ENCODE measurements at places on chromosomes 12 and 14.

- DNase-seq, result peak; percentile 90
Observed at GRCh38 chr14:104708606-104709268, 15.3 kb upstream of the ADSS1 start.

DNA sequence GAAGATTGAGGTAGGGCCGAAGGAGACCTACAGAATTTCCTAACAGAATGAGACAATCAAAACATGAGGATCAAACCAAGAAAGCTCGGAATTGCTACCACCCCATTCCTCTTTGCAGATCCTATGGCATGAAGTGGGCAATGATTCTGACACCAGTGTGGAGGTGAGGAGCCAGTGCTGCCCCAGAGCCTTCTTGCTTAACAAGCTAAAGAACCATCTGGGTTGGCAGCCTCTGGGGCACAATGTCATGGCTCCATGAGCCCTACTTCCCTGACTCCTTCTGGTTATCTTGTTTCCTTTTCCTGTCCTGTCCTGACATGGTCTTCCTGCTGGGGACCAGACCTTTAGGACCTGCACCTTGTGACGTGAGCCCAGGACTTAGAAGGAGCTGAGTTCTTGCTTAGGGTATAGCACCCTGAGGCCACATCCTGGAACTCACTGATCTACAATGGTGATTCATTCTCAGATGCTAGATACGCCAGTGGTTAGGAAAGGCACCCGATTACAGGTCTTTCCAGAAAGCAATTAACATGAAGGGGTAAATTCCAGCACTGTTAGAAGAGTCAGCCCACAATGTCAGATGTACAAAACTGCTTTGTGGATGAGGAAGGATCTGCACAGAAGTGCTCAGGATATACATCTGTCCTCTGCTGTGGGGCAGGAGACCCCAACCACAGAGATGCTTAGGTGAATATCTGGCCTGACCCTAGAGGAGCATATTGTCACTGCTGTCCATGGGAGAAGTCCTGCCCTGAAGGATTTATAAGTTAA, 324.2 kb downstream of the ZFP36L1 start:
- DNase-seq, result peak; percentile 38

DNA sequence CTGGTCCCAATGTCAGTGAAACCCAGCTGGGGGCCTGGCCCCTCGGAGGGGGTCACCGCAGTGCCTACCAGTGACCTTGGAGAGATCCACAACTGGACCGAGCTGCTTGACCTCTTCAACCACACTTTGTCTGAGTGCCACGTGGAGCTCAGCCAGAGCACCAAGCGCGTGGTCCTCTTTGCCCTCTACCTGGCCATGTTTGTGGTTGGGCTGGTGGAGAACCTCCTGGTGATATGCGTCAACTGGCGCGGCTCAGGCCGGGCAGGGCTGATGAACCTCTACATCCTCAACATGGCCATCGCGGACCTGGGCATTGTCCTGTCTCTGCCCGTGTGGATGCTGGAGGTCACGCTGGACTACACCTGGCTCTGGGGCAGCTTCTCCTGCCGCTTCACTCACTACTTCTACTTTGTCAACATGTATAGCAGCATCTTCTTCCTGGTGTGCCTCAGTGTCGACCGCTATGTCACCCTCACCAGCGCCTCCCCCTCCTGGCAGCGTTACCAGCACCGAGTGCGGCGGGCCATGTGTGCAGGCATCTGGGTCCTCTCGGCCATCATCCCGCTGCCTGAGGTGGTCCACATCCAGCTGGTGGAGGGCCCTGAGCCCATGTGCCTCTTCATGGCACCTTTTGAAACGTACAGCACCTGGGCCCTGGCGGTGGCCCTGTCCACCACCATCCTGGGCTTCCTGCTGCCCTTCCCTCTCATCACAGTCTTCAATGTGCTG, 11.0 kb downstream of the ZBTB39 start:
- peak; percentile 72 for DNase-seq

- no peak for DNase-seq
Observed at GRCh38 chr14:40981247-40981646, 625.4 kb upstream of the LRFN5 start.

DNA sequence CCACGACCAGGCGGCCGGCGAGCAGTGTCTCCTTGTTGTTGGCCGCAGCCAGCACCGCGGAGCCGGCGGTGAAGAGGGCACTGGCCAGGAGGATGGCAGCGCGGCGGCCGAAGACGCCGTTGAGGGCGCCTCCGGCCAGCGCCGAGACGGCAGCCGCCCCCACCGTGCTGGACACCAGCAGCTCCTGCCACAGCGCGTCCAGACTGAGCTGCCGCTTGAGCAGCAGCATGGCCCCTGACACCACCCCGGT, 691 bp downstream of the SLC2A13 start:
- no peak for DNase-seq

- DNase-seq, result no peak
Observed at GRCh38 chr14:95850429-95850828, 26.2 kb upstream of the TUNAR start.

- DNase-seq, result no peak
Observed at GRCh38 chr12:74021937-74022336, 515.7 kb upstream of the ATXN7L3B start.

- DNase-seq, result peak; percentile 23
Observed at GRCh38 chr14:47269756-47270492, 405.5 kb downstream of the MDGA2 start.

DNA sequence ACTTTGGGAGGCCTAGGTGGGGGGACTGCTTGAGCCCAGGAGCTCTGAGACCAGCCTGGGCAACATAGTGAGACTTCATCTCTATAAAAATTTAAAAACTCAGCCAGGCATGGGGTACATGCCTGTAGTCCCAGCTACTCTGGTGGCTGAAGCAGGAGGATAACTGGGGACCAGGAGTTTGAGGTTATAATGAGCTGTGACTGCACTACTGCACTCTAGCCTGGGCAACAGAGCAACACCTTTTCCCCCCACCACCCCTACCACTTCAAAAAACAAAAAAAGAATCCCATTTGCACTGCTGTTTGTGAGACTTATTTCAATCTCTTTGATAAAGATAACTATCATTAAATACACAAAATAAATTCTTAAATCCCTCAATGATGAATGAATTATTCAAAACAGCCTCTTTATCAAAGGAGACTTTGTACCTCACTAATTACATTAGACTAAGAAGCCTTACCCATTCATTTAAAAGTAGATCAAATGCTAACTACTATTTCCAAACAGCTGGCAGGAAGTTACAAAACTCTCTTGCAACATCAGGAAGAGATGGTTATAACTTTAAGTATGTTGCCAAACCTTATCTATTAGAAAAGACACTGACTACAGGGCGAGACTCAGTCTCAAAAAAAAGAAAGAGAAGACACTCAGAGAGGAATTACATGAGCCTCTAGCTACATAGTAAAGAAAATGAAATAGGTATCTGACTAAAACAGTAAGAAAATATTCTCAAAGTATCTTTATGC, 14.7 kb downstream of the BLTP3B start:
- DNase-seq, result no peak

GRCh38 chr12:52753283-52753682, 23.9 kb downstream of the KRT76 start:
- no peak for DNase-seq

DNA sequence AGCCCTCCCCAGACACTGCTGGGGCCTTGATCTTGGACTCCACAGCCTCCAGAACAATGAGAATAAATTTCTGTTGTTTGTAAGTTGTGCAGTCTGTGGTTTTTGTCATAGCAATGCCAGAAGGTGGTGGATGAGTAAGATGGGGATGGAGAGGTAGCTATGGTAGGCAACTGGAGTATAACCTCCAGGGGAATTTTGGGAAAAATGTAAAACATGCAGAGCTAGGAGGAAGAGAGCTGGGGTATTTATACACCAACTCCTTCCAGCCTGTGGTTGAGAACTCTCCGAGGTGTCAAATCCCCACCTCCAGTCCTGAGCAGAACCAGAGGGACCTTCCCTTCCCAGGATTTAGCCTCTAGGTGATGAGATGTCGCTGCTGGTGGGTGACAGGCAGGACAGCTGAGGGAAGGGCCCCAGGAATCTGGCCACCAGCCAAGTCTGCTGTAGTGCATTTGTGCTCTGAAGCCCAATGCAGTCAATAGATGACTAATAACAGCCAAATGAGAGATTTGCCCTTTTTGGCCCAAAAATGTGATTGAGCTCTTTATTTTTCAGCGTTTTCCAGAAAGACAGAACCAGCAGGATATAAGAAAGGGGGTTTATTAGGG, 19.1 kb upstream of the CEP170B start:
- DNase-seq, result no peak

DNA sequence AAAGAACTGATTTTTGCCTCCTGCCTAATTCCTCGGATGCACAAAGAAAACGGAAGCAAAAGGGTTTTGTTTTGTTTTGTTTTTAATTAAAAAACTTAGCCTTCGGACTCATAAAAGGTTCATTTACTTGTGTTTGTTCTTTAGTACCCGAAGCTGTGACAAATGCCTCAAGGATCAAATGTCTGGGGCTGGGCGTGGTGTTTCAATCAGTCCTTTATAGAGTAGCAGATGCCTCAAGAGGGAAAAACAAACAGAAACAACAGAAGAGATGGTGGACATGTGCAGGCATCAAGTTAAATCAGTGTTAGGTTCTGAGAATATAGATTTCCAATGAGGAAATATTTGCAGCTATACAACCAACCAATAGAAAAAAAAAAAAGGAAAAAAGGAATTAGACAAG, 1.6 kb upstream of the WIF1 start:
- no peak for DNase-seq

DNA sequence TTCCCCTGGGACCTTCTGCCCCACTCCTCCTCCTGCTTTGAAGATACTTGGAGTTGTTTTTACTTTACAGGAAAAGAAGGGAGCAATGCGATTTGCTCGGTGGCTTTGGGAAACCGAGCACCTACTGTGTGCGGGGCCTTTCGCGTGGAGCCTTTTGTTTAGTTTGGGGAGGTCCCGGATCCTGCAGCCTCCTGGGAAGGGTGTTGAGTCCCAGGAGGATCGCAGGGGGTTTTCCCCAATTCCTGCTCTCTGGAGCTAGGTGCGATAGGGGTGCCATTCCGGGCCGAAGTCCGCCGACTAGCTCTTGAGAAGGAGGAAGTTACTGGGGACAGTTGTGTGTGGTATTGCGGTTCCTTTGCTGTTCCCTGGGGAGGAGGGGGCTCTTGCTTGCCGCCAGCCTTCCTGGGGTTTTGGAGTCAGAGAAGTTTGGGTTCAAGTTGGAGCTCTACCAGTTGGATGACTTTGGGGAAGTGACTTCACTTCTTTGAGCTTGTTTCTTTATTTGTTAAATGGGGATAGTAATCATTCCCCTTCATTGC, 1.1 kb downstream of the BRI3BP start:
- no peak for DNase-seq

GRCh38 chr12:19298836-19299605, 140.3 kb upstream of the AEBP2 start:
- DNase-seq, result no peak

DNA sequence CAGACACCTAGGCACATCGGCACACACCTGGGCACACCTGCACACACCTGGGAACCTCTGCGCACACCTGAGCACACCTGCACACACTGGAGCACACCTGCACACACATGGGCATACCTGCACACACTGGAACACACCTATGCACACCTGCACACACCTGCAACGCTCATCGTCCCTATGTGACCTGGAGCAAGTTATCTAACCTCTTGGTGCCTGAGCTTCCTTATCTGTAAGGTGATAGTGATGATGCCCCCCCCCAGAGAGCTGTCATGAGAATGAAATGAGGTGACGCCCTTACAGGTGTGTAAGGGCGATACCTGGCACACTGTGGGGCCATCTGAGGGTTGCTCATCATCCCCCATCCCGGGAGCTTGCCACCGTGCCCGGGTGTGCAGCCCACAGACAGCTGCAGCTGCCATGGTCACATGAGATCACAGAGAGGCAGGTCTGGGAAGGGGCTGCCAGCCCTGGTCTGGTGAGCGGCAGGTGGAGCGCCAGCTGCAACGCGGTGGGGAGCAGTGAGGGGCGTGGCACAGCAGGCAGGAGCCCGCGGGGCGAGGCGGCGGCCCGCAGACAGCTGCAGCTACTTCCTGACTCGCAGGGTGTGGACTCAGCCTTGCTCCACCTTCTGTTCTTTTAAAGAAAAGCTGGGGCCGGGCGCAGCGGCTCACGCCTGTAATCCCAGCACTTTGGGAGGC, 59.9 kb upstream of the FBRSL1 start:
- peak; percentile 35 for DNase-seq

GRCh38 chr12:81597928-81598604, 161.1 kb downstream of the PPFIA2 start:
- no peak for DNase-seq

DNA sequence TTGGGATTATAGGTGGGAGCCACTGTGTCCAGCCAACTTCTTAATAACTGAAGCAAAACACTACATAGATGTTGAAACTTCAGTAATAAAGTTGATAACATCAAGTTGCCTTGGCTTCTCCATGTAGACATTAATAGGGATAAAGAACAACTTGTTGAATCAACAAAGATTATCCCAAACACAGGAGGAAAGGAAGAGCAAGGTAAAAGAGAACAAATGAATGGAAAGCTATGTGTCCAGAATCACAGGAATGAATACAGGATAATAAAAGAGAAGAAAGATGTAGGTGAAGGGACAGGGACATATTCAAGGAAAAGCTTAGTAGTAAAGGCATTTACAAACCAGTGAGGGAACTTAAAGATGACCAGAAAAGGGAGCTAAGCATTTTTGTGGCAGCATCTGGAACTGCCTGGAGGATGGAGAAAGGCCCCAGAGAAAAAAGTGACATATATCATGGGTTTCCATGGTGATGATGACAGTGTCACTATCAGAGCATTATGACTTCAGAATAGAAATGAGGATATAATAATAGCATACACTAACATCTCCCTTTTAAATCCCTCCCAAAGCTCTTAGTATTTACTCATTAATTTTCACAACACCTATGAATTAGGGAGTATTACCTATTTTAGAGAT, 24.0 kb upstream of the MDM1 start:
- DNase-seq, result no peak

DNA sequence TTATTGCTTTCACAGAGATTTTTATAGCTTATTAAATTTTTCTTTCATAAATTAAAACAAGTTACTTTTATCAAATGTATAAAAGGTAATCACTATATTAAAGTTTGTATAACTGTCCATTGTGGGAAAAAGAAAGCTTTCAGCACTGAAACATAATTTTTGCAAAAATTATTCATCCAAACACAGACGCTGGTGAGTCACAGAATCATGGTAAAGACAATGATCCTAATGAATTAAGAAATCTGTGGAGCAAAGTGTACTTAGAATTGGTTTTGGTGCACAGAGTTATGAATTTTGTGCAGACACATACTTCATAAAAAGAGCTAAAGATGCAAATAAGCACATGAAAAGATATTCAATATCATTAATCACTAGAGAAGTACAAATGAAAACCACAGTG, 31.7 kb upstream of the C2CD5 start:
- no peak for DNase-seq

- no peak for DNase-seq
Observed at GRCh38 chr12:107921062-107921461, 146.6 kb downstream of the ASCL4 start.
